ENCODE measurements at places on chromosomes 4 and X.

DNA sequence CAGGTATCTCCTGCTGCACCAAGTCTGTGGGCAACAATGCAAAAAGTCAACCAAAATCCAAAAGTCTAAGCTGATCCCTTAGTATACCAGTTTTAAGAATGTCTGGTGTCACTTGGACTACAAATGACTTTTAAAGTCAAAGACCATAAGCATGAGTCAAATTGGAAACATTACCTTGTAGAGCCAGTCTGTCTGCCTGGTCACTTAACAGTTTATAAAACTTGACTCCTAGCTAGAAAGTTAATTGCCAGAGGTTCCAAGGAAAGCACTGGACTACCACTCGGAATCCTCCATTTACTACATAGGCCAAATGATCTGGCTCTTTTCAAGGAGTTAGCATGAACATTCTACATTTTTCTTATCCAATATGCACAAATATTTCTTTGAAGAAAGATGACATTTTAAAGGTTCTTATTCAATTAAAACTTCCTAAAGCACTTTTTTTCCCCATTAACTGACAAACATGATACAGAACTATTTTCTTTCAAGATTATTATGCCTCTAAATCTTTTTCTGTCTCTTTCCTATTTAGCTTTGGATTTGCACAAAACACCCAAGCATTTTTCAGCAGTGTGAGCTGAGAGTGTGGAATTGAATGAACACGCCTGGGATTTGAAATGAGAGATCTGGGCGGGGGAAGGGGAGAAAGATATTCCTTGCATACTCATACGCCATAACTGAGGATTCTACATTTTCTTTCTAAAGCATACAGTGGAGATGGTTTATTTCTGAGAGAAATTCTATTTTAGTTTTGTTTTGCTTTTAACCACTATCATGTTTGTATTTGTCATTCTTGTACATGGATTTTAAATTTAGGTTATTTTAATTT lies 188.4 kb downstream of the SHROOM3 start:
- no peak for DNase-seq

DNA sequence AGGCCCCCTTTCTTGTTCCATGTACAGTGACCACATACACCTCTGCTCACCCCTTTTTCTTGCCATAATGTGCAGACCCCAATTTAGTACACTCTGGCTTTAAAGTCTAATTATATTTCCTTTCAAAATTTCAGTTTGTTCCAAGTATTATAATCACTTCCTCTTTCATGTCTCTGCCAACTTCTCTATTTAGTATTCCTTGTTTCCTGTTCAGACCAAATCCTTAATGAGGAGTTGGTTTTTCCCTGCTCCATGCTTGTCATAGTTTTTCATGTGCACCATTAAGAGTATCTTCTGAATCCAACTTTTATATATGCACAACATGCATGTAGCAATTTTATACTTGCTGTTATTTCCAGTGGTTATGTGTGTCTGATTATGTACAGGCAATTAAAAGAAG lies 32.3 kb downstream of the USP53 start:
- no peak for DNase-seq

DNA sequence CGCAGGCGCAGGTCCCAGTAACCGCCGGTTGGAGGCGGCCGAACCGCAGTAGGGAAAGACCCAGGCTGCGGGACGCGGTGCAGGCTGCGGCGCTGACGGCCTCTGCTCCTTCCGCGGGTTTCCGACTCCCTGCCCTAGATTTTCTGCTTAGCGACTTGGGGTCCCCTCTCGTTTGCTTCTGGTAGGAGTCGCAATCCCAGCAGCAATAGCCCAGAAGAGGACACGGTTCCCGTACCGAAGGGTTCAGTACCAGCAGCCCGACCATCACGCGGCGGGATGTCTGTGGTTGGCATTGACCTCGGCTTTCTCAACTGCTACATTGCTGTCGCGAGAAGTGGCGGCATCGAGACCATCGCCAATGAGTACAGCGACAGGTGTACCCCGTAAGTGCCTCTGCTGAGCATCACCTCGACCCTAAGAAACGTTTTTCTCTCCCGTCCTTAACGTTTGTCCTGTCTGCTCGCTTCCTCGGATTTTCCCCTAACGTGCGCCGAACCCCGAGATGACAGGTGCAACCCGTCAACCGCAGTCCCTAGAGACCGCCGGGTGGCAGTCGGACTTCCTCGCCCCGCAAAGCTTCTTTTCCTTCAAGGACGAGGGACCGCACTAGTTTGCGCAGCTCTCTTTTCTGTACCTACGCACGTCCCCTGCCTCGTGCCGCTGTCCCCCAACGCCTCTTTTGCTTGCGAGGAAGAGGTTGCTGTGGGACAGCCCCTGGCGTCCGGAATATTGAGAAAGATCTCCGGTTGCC lies at the start of gene HSPA4L:
Gene HSPA4L (plus strand): TSS at position 48 of the 751 bp plus-strand sequence. CDS start 229 bp downstream, at position 277.
- DNase-seq: peak; percentile 17

- DNase-seq: peak; percentile 0
Observed at GRCh38 chrX:101485212-101485949, at the start of gene ARMCX4. Gene ARMCX4, plus strand, starts transcription at chrX:101485456. Its CDS starts 3,134 bp downstream, at chrX:101488590.

DNA sequence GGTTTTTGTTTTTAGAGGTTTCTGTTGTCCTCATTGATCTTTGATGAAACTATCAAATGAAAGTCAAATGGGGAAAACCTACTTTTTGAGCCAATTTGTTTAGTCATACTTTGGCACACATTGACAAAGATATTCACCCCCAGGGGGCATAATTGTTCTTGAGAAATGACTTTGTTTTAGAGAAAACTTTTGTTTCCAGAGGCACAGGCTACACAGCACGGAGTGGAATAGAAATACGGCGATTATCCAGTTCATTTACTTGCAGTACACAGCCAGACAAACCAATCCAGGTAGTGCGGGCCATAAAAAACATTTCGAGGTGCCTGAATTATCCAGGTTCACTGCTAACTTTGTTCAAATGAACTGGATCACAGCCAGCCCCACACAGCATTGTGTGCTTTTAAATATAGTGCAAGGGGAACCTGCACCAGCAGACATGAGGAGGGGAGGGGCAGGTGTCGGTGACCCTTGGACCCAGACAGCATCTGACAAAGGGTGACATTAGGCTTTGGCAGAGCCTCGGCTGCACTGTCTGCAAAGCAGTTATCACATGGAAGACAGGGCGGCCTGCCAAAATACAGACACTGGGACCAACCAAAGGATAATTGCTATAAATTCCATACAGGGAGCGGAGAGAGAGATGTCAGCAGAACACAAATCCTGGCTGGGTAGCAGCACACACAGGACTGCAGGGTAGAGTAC lies 179.6 kb upstream of the NOCT start:
- no peak for DNase-seq

- peak; percentile 56 for DNase-seq
Observed at GRCh38 chrX:120302434-120302833, 8.8 kb downstream of the TMEM255A start.

GRCh38 chrX:123756320-123756719 lies 23.5 kb upstream of the THOC2 start:
- DNase-seq: no peak

- DNase-seq: no peak
Observed at GRCh38 chrX:153593811-153594500, 5.0 kb downstream of the CCNQ start.

DNA sequence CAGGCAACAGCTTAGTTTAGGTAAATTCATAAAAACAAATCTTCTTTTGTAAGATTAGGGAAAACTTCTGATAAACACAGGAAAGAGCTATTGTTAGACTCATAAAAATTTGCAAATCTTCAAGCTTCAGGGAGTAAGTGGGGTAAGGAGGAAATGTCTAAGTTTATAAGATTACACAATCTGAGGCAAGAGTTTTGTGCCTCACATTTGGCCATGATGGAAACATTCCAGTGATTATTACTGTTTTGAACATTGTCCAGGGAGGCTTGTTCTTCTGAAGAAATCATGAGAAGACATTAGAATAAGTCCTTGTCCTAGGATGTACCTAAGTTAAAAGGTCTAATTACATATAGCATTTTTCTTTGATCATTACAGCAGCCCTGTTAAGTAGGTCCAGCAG lies 72.8 kb downstream of the MAOB start:
- DNase-seq: no peak

DNA sequence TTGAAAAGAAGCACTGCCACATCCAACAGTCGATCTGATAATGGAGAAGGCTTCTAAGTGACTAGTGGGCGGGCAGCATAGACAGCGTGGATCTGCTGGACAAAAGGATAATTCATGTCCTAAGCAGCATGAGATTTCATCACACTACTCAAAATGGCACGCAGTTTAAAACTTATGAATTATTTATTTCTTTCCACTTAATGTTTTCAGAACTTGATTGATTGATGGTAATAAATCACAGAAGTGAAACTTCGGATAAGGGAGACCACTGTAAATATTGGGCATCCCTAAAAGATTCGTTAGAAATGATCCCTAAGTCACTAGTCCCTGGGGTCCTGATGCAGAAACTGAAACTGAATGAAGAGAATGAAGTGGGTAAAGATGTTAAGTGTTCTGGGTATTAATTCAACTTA lies 93.0 kb upstream of the ANK2 start:
- no peak for DNase-seq

- DNase-seq: no peak
Observed at GRCh38 chr4:5892323-5893003, 423 bp downstream of the CRMP1 start.

DNA sequence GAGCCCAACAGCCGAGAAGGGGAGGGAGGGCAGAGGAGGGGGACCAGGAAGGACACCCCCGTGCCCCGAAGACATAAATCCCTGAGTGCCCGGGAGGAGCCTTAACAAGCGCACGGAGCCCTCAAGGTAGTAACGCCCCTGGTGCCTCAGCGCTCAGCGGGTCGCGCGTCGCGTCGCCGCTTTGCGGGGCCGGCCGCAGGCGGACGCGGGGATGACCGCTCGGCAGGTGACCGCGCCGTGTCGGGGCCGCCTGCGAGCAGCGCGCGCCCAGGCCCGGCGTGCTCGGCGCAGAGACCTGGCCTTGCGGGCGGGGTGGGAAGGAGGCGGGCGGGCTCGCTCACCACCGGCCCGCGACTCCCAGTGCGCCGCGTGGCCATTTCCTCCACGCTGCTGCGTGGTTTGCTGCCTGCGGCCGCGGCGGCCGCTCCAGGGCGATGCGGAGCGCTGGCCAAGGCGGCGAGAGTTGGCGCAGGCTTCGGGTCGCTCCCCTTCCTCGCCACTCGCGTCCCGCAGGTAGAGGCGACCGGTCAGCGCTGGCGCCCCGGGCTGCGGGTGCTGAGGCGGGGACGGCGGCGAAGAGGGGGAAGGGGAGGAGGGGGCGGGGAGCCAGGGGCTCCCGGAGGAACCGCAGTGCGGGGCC lies 632 bp downstream of the CCSER1 start:
- DNase-seq: no peak

DNA sequence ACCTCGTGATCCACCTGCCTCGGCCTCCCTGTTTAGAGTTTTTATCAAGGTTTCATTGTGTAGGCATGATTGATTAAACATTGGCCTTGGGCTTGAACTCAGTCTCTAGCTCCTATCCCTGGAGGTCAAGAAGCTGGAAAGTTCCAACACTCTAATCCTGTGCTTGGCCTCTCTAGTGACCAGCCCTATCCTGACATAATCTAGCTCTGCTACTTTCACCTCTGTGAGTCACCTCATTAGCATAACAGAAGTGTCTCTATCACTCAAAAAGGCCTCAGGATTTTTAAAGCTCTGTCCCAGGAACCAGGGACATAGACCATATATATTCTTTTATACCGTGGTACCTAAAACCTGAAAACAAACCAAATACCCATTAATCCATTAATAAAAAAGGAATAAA lies 377.5 kb downstream of the CENPC start:
- DNase-seq: no peak

DNA sequence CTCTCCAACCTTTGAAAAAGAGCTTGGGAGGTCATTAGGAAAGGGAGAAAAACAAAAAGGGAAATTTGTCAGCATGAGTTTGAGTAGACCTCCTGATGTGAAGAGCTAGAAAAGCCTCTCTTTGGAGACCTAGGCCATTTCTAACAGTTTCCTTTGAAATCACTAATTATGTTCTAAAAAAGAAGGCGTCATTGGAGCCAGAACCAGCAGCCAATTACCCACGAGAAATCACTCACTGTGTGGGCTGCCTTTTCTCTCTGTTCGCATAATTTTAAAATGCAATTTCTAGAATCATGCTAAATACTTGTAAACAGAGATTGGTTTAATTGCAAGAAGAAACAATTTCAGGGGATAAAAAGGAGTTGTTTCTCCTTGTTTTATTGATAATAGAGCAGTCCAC lies 246.3 kb upstream of the GATB start:
- no peak for DNase-seq

- no peak for DNase-seq
Observed at GRCh38 chr4:41410049-41410448, 127.9 kb upstream of the LIMCH1 start.

DNA sequence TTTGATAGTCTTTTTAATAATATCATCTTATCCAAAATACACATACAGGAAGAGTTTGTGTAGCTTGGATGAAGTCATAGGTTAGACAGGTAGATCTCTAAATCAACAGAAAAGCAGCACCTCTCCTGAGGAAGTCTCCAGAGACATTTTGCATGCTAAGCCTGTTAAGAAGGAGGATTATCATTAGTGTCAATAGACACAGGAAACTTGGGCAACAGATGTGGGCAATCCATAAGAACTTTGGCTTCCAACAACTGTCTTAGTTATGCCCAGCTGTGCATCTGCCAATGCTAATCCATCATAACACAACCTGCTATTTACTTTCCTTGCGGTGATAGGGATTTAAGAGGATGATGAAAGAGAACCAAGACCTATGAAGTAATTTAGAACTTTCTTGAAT lies 1052.6 kb downstream of the RPA4 start:
- DNase-seq: no peak

DNA sequence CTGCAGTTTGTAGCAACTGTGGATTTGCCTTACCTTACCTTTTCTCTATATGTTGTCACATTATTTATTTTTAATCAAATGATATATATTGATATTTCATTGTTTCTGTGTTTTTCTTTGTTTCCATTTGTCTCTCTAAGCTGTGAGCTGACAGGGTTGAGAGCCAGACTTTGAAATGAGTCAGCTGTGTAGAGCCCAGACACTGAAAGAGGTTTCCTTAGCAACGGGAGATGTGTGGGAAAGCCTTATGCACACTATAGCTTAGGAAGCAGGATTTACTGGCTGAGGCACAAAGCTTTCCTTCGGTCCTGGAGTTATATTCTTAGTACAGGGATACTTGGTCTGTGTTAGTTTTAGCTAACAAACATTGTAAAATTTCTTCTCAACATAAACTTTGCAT lies 192.2 kb downstream of the FGF13 start:
- DNase-seq: no peak

GRCh38 chrX:37854748-37855147 lies 7.4 kb upstream of the DYNLT3 start:
- DNase-seq: no peak
